ENCODE measurements at places on chromosomes 1 and 21.

DNA sequence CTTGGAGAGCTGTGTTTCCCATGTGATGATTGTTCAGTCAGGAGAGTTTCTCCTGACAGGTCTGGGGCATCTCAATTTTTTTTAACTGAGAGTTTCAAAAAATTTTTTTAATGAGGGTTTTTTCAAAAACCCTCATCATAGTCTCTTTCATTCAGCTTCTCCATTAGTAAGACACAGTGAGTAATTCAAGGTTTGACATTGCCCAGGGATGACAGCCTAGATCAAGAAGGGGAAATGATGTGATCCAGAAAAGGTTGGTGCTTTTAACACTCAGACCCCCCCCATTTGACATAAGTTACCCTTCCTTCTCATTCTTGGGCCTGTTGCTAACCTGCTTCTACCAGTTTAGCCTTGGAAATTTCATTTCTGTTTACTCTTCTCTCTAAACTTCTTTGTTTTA is 189.4 kb upstream of the HOOK1 start:
- no peak for DNase-seq

DNA sequence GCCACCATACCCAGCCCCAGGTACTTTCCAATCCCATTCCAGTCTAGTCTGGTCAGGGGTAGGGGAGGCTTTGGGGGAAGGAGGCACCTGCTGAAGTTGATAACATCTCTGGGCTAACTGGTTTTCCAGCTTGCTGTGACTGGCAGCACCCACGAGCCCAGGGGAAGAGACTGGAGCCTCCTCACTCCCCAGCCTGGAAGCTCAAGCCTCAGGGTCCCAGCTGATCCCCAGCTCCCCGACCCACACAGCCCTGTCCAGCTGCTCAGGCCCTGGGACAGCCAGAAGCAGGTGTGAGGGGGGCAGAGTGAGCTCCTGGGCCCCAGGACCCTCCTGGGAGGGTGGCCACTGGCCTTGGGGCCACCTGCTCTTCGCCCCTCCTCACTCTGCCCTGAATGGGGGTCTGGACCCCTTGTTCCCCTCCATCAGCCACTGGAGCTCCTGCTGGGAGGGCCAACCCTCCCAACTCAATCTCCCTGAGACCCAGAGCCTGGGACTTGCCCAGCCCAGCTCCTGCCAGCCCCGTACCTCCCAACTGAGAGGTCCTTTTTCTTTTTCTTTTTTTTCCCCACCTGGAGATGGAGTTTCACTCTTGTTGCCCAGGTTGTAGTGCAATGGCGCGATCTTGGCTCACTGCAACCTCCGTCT is 23.5 kb upstream of the RNU1-4 start:
- no peak for DNase-seq

GRCh38 chr21:44083631-44084291 is 23.4 kb upstream of the PWP2 start:
- no peak for DNase-seq

- no peak for DNase-seq
Observed at GRCh38 chr1:225577241-225577640, 75.7 kb downstream of the ENAH start.

GRCh38 chr1:25922971-25923552 is 16.8 kb upstream of the STMN1 start:
- no peak for DNase-seq

DNA sequence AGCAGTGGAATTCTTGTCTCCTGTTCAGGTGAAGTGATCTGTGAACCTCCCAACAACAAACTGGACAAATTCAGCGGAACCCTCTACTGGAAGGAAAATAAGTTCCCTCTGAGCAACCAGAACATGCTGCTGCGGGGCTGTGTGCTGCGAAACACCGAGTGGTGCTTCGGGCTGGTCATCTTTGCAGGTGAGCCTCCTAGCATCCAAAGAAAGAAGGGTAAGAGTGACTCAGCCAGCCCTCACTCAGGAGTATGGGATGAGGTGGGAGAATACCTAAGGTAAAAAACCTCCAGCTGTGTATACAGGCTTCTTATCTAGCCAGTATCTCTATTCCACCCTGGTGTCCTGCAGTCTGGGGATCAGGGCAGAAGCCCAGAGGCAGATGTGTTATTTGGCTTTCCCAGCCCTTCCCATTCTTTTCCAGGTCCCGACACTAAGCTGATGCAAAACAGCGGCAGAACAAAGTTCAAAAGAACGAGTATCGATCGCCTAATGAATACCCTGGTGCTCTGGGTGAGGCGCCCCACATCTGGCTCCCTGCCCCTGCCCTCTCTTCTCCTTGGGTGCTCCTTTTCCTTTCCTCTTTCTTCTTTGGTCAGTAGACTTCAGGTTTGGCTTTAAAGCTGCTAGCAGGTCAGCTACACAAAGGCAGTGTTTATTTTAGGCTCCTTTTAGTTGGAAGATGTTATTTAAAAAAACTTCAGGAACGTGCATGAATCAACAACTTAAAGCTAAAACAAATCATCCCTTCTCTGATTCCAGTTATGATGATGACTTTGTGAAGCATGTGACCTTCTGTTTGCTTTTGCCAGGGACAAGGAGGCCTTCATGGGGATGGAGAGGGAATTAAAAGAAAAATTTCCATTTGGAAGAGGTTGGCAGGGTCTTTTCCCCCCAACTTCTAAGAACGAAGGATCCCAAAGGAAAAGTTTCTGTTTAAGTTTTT is 9.0 kb downstream of the ATP8B2 start:
- no peak for DNase-seq

DNA sequence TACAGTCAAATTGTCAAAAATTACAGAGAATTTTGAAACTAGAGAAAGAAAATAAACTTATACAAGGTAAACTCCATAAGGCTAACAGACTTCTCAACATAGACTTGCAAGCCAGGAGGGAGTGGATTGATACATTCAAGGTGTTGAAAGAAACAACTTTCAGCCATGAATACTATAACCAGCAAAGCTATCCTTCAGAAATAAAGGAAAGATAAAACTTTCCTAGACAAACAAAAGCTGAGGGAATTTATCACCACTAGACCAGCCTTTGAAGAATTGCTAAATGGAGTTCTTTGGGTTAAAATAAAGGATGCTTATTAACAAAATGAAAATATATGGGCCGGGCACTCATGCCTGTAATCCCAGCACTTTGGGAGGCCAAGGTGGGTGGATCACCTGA is 52.7 kb downstream of the C1orf185 start:
- no peak for DNase-seq

DNA sequence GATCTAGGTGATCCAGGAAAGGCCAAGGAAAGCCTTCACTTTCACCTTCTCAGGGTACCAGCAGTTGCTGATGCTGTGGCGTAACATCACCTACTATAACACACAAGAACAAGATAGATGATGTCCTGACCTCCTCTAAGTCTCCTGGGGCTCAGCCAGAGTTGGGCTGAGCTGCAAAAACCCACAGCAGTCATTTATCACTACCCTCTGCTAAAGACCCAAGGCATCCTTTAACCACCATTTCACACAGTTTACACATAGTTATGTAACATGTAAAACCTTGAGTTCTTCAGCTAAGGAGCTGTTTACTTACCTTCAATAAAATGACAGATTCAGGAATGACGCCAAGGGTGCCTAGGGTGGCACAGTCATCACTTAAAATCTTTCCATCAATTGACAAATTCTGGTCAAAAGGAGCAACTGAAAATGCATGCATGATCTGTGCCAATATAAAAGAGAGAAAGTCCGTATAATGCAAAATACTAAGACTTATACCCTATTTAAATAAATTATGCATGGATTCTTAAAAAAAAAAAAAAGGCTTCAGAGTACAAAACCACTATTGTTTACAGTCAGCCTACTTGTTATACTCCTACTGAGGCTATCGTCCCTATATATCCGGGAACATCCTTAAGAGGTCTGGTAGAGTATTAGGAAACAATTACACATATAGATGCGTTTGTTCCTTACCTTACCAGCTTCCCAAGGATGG is 20.7 kb upstream of the RAP1GAP start:
- no peak for DNase-seq

GRCh38 chr21:18499761-18500376 is 96.3 kb upstream of the TMPRSS15 start:
- peak; percentile 12 for DNase-seq

DNA sequence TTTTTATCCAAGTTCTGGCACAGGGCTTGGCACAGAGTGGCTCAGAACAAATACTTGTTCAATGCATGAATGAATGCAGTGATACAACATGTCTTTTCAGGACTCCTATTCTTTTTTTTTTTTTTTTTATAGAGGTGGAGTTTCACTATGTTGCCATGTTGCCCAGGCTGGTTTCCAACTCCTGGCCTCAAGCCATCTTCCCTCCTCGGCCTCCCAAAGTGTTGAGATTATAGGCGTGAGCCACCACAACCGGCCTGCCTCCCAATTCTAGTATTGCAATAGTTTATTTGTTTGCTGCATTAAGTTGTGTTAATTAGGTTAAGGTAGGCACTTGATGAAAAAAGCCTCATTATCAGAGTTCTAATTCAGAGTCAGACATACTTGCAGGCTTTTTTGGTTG is 17.9 kb downstream of the UBE4B start:
- DNase-seq = no peak

- DNase-seq = no peak
Observed at GRCh38 chr1:85563139-85563538, 17.4 kb upstream of the CCN1 start.

DNA sequence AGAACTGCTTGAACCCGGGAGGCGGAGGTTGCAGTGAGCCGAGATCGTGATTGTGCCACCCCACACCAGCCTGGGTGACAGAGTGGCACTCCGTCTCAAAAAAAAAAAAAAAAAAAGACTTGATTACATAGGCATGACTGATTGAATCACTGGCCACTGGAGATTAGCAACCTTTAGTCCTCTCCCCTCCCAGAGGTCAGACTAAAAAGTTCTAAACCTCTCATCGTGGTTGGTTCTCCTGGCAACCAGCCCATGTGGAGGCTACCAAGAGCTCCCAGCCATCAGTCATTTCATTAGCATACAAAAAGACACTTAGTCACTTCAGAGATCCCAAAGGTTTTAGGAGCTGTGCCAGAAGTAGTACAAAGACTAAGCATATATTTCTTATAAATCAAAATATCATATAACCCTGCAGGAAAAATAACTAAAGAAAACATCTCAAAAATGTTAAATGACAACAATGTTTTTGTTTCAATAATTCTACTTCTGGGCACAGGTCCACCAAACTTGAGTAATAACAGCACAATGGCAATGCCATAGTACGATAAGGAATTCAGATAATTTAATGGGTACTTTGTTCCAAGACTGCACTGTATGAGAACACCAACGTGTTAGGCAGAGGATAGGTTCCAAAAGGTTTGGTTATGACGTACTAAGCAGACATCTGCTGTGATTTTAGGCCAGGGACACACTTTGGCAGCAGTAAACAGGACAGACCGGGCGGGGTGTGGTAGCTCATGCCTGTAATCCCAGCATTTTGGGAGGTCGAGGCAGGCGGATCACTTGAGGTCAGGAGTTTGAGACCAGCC is 18.1 kb downstream of the USP48 start:
- peak; percentile 83 for DNase-seq

DNA sequence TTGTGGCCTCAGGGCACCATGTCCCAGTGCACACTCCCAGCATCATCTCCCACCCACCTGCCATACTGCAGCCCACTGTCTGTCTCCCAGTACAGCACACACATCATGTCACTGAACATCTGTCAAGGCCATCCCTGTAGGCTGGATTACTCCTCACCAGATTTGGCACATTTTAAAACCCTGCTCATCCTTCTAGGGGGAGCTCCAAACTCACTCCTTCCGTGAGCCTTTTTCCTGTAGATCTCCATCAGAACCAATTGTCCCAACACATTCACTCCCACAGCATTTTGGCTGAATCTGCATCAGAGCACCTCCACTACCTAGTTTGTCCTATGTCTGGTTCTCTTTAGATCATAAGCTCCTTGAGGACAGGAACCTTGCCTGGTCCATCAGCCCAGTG is 58.6 kb upstream of the GRIK3 start:
- DNase-seq = no peak

DNA sequence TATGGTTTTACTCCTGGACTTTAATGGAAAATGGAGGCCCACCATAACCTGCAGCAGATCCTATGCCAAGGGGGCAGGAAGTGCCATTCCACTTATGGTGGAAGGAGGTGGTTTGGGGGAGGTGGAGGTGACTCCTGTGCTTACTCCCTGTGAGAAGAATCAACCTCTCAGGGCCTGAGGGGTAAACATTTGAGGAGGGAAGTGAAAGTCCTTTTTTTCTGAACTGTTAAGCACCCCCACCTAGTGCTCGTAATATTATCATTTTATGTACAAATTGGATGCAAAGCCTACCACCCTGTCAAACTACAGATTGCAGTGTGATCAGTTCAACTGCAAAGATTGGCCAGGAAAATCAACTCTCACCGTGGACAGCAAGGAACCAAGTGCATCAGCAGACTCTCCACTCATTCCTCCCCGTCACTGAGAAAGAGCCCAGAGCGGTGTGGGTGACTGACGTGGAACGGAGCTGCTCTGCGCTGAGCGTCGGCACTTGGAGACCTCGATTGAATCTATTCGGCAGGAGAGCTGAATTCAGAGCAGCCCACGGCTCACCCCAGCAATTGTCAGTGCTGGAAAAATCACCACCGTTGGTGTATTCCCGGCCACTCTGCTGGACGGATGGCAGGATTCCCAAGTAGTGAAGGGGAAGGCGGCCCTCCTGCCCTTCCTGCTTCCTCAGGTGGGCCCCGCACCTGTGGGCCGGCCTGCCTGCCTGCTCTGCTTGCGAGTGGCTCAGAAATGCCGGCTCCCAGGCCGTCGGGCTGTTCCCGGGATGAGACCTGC is 46.8 kb upstream of the COX20 start:
- no peak for DNase-seq

GRCh38 chr1:43348809-43349593 is 9.8 kb upstream of the CDC20 start:
- no peak for DNase-seq

GRCh38 chr1:56719171-56719570 is 74.1 kb downstream of the PRKAA2 start:
- DNase-seq = no peak

GRCh38 chr1:116107371-116107770 is 3.8 kb upstream of the MAB21L3 start:
- no peak for DNase-seq

DNA sequence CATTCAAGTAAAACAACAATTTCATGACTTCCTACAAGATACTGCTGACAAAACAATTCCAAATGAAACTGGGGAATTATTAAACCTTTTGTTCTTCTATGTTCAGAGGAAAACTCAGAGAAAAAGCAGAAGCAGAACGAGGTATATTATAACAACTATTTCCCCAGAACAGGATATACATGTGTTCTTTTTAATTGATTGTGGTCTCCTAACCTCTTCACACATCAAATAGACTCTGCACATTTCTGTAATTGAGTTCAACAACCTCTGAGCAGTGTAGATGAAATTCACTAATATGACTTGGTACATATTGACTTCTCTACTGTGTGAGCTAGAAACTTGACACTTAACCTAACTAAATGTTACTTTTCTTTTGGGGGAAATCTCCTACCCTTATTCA is 584.2 kb downstream of the NEGR1 start:
- DNase-seq = no peak

- no peak for DNase-seq
Observed at GRCh38 chr1:40980068-40980452, 564 bp downstream of the CTPS1 start.
